ENCODE measurements at places on chromosomes 5 and 9.

- no peak for DNase-seq
Measured at GRCh38 chr5:140075371-140075770, 32.3 kb upstream of the NRG2 start.

DNA sequence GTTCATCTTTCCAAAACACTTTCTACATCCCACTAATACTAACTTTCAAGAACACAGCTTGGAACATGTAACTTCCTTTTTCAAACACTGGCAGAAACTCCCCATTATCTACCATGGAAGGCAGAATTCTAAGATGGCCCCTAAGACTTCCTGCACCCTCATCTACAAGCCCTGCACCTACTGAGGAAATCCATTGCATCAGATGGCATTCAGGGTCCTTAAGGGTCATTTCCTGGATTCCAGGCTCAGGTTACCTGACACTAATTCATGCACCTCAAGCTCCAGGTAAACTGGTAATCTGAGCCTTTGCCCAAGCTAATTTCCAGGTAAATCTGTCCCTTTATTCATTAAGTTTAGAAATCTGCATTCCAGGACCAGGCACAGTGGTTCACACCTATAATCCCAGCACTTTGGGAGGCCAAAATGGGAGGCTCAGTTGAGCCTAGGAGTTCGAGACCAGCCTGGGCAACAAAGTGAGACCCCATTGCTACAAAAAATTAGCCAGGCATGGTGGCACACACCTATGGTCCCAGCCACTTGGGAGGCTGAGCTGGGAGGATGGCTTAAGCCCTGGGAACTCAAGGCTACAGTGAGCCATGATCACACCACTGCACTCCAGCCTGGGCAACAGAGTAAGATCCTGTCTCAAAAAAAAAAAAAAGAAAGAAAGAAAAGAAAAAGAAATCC, 91.6 kb downstream of the NFIB start:
- no peak for DNase-seq

GRCh38 chr9:74729136-74729695, 158.5 kb downstream of the TRPM6 start:
- DNase-seq: no peak

DNA sequence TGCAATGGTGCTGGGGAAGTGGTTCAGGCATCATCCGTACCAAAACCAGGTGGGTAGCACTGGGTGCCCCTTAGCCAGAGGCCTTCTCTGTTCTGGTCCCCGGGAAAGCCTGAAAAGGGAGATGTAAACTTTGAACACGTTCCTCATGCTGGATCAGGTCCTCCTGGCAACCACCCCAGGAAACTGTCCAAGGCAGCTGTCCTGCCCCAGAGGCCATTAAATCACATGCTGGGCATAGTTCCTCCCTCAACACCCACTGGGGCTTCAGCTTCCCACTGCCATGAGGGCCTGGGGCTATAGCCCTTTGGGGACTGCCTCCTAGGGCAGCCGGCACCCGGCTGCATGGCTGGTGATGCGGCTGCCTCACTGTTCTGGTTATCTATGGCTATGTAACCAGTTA, 228.9 kb upstream of the MVB12B start:
- DNase-seq: no peak

DNA sequence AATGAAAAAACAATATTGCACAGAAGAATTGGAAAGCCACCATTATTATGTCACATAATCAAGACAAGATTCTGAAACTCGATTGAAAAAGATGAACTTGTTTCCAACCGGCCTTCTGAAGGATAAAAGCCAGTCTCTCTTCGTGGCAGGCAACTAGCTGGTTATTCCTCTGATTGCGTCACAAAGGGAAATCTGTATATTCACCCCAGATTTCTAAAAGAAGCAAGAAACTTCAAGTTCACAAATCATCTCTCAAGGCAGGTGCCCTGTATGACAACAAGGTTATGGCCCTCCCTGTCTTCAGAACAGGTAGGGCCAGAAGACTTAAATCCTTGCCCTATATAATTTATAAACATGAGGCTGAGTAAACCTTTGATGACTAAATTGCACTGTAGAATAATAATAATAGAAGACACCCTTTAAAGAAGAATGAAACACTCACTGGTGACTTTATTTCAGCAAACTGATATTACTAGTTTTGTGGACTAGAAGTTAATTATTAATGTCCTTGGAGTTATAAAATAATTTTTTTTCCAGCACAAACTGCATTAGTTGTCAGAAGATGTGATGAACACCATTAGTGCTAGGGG, 2.9 kb upstream of the KLF4 start:
- DNase-seq: peak; percentile 51

DNA sequence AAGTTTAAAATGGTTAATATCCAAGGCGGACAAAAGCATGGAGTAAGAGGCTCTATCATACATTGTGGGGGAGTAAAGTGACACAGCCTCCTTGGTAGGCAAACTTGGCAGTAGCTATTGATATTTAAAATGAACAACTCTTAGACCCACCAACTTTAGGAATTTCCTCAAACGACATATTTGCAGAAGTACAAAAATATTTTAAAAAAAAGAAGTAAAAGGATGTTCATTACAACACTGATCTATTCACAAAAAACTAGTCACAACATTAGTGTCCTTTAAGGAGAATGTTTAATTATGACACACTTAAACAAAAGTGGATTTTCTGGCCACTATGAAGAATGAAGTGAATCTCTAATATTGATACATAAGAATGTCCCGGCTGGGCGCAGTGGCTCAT, 1.7 kb downstream of the ALG2 start:
- DNase-seq: peak; percentile 46

DNA sequence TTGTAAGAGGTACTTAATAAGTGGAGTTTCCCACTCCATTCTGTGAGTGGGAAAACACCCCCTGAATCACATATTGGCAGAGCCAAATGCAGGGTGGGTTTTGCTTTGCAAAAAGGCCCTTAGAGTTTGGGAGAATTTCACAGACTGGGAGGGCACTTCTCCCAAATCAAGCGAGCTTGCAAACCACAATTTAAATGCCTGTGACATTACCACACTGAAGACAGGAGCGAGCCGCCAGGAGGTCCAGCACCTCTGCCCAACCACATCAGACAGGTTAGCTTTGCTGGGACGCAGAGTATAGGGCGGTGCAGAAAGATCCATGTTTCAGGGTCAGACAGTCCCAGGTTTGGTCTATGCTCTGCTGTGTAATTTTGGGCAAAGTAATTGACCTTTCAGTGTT, 2.3 kb downstream of the ALAD start:
- DNase-seq: no peak

DNA sequence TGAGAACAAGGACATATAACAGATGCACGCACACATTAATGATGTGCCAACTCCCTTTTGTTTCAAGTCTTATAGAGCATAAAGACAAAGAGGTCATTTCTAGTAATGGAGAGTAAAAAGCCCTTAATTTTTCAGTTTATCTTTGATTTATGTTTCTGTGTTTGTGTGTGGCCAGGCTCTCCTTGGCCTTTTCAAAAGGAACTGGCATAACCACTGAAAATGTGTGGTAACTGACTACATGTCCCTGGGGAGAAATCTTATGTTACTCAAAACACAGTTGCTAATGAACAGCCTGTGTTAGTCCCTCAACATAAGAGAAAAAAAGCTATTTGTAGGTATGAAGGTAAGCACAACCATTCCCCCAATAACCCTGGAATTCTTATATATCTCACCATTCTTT, 47.6 kb upstream of the SHOC1 start:
- no peak for DNase-seq

DNA sequence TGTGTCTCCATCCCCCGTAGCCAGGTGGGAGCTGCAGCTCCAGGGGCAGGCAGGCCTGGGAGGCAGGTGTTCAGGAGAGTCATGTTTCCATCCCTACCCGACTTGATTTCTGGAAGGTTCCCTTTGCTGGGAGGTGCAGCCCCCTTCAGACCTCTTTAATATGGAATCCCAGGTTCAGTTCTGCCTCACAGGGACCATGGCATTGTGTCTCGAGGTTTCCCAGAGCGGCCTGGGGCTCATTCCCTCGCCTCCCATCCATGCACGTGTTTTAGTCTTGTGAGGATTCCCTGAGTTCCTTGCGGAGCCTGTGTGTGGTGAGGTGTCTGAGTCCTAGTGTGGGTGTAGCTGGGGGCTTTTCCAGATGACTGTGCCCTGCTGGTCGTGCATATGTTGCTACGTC, 16.5 kb upstream of the AHRR start:
- no peak for DNase-seq

DNA sequence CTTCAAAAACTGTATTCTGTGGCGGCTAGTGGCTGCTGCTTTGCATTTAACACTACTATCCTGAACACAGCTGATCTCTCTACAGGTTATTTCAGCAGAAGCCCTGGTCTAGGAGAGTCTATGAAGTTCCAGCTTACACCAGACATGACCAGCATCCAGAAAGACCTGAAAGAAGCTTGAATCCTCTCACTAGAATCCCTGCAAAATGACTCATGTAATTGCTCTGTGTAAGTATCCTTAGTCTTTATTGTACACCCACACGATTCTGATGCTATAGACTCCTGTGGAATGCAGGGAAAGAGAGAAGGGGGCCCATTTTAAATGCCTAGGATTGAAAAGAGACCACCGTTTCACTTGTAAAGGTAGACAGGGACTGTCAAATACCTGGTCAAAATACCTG, 859 bp upstream of the GRIA1 start:
- DNase-seq: no peak

DNA sequence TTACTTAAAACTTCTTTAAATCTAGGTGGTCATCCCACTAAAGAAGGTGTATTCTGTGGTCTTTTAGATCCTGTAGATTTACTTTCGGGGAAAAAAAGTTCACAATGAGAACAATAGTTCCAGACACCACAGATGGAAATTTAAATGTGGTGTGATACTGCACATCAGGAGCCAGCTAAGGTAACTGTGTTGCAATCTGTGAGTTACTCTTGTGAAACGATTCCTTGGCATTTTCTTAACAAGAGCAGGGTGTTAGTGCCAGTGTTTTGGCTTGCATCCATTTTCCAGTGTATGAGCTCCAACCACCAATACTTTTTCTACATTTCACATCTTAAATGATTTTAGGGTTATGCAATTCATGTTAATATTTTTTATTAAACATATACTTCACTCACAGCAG, 674.5 kb downstream of the CETN3 start:
- DNase-seq: no peak

DNA sequence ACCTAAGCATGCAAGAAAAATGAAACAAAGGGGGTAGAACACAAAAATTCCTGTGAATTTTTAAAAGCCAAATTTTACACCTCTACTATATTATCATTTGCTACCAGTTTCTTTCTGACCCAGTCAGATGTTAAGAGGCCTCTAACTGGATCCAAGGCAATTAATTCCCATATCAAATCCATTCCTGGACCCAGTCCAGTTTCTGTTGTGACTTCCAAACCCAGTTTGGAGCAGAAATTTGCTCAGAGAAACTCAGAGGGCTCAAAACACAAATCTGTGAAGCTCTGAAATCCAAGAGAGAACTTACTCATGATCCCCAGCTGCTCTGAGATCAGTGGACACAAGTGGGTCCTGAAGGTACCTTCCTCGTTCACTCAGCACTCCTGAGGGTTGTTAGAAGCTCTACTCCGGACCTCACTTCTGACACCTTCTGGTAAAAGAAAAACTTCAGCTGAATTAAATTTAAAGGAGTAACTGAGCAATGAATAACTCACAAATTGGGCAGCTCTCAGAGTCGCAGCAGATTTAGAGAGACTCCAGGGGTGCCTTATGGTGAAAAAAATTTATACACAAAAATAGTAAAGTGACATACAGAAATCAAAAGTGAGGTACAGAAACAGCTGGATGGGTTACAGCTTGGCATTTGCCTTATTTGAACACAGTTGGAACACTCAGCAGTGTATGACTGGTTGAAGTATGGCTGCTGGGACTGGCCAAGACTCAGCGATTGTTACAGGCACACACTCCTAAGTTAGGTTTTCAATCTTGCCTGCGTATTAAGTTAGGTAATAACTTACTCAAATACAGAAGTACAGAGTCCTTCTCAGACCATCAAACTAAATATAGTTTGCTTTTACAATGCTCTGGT, 32.4 kb downstream of the INSL4 start:
- DNase-seq: no peak

- DNase-seq: no peak
Measured at GRCh38 chr5:176362233-176362490, 598 bp upstream of the KIAA1191 start.

DNA sequence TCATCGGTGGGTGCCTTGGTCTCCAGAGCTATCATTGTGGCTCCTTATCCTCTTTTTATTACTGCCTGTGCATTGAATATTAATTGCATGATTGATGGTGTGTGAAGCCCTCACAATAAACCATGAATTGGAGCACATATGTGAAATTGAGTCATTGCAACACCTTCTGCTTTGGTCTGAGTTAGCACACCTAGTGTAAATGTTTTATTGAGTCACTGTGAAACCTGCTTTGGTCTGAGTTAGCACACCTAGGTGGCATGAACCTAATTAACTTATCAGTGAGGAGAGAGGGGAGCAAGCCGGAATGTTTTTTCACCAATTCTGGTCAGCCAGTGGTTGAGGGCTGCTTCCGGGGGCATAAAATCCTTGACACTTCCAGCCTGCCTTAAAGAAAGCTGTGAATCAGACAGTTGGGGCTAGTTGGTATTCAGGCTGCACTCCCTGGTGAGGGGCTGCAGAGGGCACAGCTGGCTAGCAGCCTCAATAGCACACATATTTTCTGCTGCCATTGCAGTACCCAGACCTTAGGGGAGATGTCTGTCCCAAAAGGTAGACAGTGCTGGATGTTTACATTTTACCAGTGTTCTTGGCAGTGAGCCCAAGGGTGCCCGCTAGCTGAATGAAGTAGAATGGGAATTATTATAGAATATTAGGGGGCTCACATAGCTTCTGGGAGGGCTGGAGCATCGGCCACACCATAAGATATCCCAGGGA, 76.5 kb upstream of the GOLM1 start:
- DNase-seq: no peak

- DNase-seq: no peak
Measured at GRCh38 chr9:114477642-114478041, 27.6 kb downstream of the WHRN start.

DNA sequence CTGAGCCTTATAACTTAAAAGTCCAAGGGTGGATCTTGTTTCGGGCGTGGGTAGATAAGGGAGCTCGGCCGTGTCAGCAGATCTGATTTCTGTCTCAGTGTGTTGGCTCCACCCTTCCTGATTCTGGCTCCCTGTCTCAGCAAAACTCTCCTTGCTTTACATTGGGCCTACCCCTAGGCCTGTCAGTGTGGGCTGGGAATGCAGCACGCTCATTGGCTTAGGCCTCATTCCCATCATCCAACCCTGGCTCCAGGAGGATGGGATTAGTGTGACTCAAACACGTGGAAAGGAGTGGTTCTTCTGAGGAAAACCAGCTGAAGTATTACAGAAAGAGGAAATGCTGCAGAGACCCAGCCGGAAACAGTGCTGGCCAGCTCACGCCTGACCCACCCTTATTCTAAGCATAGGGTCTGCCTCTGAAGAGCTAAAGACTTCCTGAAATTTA, 59.9 kb downstream of the ZFAND5 start:
- DNase-seq: peak; percentile 95

DNA sequence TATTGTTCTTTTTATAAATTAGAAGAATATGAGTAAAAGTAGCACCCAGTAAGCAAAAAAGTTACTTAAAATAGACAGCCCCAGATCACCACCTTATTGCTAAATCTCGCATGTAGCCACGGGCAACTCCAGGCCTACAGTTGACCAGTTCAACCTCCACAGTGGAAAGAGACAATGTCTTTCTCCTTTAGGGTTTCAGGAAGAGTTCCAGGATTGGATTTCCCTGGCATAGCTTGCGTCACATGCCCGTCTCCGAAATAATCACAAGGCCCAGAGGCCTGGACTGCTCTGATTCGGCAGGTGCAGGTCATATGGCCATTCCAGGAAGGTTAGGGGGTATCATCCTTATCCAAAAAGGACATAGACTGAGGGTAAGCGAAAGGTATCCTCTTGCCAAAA, 9.9 kb upstream of the PFDN1 start:
- DNase-seq: peak; percentile 30
